ENCODE measurements at places on chromosomes 2 and 18.

DNA sequence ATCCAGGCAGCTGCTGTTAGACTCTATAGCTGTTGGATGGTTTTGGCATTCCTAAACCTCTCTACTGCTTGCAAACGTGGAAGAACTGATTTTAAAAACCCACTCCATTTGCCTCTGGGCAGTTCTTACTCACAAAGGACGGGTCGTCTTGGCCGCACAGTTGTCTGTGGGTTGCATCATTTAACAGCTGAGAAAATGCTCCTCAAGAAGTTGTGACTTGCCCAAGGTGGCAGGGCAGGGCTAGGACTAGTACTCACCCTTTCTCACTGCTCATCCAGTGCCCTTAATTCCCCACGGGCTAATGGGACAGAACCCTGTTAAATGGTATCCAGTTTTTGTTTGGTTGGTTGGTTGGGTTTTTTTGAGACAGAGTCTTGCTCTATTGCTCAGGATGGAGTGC is 997 bp upstream of the DRC1 start:
- DNase-seq: no peak

DNA sequence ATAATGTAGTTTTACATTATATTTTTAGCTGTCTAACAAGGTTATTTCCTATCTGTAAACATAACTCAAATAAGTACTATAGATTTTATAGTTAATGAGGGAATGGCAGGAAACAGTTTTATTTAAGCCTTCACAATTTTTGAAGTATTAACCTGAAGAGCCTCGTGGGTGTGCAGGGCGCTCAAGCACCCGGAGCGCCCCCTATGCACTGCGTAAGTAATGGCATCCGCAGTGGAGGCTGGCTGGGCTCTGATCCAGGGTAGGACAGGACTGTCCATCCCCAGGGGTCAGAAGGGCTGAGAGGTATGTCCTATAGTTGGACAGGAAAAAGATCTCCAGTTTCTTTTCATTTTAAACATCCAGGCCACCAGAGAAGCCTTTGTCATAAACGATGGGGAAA is 8.2 kb upstream of the GBX2 start:
- no peak for DNase-seq

DNA sequence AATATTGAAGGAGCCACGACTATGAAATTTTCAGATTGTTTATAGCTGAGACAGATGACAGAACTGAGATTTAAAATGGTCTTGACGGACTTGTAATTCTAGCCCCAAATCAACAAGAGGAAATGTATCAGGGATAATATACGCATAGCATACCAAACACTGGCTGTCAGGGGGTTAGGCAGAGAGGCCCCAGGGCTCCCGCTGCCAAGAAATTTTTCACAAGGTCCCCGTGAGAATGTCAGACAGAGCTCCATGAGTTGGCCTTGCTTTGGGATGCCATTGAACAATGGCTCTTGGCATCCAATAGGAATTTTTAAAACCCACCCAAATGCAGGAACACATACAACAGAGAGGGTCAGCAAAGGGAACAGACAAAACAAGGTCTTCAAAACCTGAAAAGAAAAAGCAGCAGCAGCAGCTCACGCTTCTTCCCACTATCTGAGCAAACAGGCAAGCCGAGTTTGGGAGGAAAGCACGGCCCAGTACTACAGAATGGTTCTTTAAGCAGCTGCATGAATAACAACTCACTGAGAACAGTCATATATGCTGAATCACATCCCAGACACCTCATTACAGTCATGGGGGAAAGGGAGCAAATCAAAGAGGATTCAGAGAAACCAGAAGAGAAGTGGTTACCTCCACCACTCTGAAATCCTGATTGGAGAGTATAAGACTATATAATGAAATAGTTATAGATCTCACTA is 445.6 kb downstream of the RND3 start:
- no peak for DNase-seq

- no peak for DNase-seq
These were observed 6.9 kb upstream of the GYPC start for GRCh38 chr2:126649101-126649500.

DNA sequence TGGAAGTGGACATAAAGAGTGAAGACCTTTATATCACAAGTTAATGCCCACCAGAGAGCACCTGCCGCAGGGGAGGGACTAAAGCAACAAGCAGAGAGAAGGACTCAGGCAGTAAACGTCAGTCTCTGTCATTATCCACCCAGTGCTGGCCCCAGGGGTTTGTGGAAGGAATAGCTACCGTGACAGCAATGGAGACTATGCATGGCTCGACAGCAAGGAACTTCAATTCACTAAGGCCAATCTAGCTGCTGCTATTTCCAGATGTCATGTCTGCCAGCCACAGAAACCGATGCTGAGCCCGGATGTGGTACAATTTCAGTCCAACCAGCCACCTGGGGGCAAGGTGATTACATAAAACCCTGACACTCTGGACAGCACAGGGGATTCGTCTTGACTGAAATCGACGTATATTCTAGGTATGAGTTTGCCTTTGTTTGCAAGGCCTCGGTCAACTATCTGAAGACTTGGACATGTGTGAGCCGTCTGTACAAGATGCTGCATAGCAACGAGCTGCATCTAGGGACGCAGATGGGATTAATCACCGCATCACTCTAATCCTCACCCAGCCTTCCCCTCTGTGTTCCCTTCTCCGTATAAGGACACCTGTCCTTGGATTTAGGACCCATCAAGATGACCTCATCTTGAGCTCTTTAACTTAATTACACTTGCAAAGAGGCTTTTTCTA is 154.1 kb upstream of the SH3BP4 start:
- no peak for DNase-seq

DNA sequence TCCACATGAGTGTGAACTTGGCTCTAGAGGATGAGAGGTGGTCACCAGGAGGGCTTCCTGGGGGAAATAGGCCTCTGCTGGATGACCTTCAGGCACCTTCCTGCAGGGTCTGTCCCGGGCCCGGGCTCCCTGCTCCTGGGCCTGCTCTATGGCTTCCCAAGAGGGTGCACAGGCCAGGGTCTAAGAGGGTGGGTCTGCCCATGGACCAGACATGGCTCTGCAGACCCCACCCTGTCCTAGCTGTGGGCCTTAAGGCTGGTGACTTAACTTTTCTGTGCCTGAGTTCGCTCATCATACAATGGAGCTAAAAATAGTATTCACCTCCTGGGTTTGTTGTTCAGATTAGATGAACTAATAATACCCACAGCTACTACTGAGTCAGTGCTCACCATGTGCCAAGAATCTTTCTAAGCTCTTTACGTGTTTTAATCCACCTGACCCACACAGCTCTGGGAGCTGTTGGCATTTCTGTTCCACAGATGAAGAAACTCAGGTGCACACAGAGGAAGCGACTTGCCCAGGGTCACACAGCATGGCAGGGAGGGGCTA is 14.4 kb downstream of the INHBB start:
- DNase-seq: no peak

DNA sequence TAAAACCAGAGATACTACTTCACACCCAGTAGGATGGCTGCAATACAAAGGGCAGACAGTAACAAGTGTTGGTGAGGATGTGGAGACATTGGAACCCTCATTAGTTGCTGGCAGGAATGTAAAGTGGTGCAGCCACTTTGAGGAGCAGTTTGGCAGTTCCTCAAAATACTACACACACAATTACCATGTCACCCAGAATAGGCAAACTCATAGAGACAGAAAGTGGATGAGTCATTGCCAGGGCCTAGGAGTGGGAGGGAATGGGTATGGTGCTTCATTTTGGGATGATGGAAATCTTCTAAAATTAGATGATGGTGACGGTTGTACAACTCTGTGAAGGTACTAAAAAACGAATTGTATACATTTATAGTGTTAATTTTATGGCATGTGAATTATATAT is 54.8 kb downstream of the ATP9B start:
- DNase-seq: no peak

DNA sequence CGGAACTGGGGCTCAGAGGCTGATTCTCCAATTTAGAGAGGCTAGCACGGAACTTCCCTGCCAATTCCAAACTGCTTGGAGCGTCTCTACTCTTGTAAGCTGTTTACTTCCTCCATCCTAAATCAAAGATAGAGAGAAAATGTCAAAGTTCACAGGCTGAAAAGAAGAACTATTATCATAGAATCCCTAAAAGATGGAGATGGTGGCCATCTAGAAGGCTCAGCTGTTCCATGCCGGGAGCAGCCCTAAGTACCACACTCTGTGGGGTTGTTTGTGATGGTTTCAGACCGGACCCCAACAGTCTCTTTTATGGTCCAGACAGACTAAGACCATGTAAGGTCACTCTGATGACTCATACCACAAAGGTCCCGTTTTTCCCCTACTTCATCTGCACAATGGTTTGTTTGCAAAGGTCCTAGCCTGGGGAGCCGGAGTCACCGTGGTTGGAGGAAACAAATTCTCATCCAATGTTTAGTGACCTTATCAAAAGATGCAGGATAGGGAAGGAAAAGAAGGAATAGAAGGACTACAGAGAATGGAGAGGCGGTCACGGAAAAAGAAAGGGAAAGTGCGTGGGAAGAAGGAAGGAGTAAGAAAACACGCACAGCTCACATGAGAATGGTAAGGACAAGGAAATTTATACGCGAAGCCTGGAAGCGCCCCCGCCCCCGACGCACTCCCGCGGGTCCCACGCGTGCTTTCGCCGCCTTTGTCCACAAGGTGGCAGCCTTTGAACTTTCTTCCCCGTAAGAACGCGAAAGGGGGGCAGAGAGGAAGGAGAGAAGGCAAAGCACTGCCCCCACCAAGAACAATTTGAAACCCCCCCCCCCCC is 453 bp upstream of the ANTXR1 start:
- DNase-seq: no peak

DNA sequence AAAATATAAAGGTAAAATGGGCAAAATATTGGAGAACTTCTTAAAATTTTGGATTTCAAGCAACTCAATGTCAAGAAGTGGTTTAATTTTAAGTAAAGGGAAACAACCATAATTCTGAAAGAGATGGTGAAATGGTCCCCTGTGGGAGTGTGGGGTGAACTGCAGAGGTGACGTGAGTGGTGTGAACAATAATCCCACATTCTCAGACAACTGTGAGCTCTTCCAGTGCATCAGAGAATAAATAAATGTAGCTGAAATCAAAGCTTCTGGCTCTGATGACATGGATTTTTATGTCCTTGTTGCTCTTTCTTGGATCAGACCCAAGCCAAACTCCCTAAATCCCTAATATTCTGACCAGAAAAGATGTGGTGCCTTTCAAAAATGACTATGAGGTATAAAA is 672.7 kb downstream of the ZEB2 start:
- no peak for DNase-seq

GRCh38 chr2:170247882-170248393 is 70.0 kb downstream of the MYO3B start:
- DNase-seq: no peak

- no peak for DNase-seq
These were observed 241.4 kb downstream of the ZNF385B start for GRCh38 chr2:179619947-179620467.

GRCh38 chr2:231525248-231526163 is 4.7 kb downstream of the NMUR1 start:
- no peak for DNase-seq

DNA sequence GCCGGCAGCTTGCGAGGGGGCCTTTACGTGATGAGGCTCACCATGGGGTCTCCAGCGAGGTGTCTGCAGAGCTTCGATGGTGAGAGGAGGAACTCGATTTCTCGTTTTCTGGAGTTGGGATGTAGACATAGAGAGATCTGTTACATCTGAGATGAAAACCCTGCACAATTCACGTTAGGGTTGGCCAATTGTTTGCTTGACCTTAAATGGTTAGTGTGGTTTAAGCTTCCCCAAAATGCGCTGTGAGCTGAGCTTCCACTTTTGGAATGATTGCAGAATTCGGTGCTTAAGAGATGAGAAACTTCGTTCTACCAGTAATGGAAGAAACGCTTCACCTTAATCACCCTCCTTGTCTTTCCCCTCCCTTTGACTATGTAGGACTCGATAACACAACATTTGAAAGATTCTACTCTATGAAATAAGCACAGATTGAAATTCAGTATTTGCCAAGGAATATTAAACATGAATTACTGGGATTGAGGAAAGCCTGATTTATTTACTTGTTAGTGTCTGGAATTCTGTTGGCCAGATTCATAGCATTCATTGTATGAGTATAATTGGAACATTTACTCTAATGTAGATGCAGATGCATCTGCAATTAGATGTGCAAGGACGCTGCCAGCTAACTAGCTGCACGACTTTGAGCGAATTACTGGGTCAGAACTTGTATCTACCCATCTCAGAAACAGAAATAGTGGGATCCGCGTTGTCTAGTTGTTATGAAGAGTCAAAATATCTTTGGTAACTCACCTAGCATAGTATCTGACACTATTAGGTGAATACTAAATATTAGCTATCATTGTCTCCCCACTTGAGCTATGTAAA is 1.6 kb upstream of the KLF7 start:
- no peak for DNase-seq

DNA sequence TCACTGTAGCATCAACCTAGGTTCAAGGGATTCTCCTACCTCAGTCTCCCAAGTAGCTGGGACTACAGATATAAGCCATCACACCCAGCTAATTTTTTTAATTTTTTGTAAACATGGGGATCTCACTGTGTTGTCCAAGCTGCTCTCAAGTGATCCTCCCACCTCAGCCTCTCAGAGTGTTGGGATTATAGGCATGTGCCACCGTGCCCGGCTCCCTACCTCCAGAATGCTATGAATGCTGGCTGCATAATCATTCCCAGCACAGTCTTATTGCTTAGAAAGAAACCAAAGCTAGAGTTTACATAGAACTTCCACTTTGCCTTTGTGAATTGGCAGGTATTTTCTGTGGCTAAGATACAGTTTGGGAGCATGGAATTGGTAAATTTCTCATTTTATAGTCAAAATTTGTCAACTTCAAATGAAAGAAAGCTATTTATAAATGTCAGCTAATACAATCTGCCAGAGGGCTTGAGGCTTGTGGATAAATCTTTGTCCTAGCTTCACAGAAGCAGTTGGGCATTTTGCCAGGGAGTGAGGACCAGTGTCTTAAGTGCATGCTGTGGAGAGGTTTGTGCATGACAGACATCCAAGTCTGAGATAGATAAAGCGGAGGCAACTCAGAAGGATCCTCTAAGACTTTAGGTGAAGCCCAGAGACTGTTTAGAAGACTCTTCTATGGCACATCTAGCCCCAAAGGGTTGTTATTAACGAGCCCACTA is 175.4 kb downstream of the ANTXR1 start:
- DNase-seq: no peak

- DNase-seq: no peak
These were observed 36.4 kb downstream of the CDC42EP3 start for GRCh38 chr2:37634914-37635503.

- DNase-seq: no peak
These were observed 278.7 kb upstream of the ZNF521 start for GRCh38 chr18:25630682-25631081.

DNA sequence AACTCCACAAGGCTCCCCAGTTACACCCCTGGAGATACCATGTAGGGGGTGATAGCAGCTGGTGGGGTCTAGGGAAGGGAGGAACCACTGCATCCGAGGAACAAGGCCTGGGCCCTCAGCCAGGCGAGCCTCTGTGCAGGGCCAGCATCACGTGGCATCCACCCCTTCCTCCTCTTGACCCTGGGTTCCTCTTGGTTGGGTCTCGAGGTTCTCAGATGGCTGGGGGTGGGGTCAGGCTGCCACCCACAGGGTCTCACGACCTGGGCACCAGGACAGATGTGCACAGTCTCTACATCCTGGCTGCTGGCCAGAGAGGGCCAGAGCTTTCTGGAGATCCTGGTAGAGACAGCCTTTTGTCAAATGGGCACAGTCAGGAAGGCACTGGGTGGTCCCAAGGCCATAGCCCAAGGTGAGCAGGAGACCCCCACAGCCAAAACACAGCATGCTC is 10.4 kb downstream of the HS6ST1 start:
- DNase-seq: no peak
